AG09319 (cell line): ENCODE measurements at places on chromosomes 1 and 21.

DNA sequence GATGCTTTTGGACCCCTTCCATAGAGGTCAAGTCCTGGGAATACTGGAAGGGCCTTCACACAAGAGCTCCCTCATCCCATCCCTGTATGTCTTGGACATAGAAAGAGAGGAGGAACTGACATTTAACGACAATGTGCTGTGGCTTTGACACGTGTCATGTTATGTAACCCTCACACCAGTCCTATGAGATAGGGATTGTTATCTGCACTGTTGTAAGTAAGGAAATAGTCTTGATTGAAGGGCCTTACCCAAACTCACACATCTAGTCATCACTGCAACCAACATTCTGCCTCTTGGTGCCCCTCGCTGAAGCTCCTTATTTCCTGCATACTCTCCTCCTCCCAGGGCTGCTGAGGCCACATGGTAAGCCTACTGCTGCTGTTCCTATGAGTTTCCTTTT is 63.7 kb upstream of the ANGPTL1 start:
- DNase-seq = no peak

DNA sequence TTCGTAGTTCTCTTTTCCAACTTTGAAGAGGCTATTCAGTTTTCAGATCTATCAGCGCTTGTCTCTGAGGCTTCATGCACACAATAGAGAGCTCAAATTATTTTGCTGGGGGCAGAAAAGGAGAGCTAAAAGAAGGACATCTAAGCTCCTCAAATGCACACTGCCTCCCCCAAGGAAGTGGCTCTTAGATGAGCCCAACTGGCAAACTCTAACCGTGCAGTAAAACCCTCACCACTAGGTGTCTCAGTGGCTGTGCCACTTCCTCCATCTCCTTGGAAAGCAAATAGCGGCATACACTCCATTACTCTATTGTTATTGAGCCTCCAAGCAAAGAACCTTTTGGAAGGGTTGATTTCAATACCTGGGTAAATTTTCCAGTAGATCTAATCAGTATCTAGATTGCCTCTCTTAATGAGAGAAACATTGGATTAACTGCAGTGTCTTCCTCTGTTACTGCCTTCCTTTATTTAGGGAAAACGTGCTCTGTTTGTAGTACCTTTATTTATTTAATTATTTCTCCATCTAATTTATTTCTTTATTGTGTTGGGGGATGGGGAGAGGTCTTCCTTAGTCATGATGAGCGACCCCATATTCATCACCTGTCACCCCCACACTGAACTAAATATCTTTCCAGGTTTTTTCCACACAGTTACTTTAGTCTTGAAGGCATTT is 9.2 kb upstream of the SFPQ start:
- peak; percentile 56 for DNase-seq

- no peak for DNase-seq
Measured at GRCh38 chr1:222326710-222327036, 221.2 kb downstream of the HHIPL2 start.

DNA sequence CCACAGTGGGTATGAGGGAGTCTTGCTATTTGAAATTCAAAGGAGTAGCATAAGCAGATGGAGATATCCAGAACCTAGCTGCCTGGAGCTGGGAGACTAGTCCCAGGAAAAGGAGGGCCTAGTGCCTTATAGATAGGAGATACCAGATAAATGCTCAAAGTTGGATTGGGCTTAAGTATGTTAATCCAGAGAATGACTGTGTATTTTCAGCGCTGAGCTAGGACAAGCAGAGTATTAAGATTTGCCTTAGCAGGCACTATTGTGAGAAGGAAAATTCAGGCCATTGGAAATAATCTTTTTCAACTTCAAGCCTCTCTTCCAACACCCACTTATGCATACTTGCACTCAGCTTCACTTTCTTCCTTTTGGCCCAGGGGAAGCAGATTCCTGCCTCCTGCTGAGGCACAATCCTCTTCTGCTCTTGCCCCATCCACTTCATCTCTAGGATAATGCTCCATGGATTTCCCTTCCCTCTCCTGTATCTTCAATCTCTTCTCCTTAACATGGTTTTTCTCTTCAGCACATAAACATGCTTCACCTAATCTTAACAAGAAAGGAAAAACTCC is 21.1 kb downstream of the PIK3C2B start:
- no peak for DNase-seq

DNA sequence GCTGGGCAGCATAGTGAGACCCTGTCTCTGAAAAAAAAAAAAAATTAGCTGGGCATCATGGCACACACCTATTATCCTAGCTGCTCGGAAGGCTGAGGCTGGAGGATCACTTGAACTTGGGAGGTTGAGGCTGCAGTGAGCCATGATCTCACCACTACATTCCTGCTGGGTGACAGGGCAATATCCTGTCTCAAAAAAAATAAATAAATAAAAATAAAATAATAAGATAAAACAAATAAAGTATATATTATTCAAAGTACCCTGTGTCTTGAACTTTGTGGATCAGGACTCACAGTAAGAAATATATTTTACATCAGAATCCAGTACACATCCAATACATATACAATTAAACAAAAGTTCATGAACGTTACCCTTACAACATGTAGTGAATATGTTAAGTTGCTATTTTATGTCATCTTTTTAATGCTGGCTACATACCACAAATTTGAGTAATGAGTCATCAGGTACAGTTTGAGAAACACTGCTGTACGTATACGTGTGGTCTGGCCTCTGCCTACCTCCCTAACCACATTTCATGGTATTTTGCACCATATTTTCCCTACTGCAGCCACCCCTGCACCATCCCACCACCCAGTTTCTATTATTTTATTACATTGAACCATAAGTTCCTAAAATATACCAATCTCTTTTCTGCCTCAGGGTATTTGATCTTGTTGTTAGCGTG is 4.4 kb downstream of the NME7 start:
- no peak for DNase-seq

GRCh38 chr1:185464777-185465176 is 147.7 kb upstream of the IVNS1ABP start:
- DNase-seq = no peak

DNA sequence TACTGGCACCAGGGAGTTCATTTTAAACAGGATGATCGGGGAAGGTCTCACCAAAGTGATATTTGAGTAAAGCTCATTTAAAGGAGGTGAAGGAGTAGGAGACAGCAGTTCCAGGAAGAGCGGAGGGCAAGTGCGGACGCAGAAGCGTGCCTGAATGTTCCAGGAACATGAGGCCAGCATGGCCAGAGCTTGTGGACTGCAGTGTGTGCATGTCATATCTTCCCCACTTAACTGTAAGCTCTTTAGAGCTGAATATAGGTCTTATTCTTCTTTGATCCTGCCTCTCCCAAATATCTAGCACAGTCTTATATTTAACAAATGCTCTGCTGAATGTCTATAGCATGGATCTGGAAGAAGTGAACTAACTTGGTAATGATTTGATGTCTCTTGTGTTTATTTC is 639.3 kb downstream of the SMYD3 start:
- no peak for DNase-seq

- DNase-seq = no peak
Measured at GRCh38 chr1:247409869-247410544, 6.0 kb upstream of the NLRP3 start.

GRCh38 chr1:62962014-62962812 is 178.3 kb downstream of the ATG4C start:
- no peak for DNase-seq

DNA sequence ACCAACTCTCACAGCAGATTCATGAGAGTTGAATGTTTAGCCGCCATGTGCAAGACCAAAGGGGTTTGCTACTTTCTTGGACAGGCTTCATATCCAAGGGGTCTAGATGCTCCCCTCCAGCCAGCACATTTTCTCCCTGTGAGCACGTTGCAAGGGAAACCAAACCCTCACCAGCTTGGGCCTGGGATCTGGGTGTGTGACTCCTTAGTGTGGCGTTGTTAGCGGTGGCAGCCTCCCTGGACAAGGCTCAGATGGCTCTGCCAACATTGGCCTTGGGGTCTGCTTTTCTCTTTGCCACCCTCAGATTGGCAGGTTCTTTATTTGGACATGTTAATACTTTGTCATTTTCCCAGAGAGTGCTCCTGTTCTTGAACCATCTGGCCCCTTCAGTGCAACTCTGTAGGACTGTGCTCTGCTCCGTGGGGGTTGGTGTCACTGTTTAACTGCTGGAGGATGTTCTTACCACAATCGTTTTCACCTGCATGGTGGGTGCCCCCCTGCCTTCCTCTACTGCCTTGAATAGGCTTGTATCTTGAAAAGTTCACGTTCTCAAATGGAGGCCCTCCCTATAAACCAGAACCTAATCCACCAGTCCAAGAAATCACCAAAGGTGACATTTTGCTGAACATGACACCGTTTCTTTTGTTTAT is 13.4 kb downstream of the ABCG1 start:
- DNase-seq = no peak

DNA sequence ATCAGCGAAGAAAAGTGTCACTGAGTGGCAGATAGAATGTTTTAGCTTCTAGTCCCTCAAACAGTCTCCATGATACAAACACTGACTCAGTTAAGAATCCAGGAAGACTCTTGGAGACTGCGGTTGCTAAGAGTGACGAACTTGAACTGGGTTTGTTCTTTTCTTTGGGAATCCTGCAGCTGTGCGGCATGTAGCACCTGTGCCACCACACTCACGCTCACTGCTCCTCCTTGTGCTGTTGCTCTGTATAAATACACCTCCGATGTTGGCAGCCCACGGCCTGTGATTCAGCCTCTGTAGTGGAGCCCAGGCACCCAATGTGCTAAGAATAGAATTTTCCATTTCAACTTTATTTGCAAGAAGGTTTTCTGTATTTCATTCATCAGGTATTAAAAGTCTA is 5.5 kb upstream of the PPIE start:
- no peak for DNase-seq

DNA sequence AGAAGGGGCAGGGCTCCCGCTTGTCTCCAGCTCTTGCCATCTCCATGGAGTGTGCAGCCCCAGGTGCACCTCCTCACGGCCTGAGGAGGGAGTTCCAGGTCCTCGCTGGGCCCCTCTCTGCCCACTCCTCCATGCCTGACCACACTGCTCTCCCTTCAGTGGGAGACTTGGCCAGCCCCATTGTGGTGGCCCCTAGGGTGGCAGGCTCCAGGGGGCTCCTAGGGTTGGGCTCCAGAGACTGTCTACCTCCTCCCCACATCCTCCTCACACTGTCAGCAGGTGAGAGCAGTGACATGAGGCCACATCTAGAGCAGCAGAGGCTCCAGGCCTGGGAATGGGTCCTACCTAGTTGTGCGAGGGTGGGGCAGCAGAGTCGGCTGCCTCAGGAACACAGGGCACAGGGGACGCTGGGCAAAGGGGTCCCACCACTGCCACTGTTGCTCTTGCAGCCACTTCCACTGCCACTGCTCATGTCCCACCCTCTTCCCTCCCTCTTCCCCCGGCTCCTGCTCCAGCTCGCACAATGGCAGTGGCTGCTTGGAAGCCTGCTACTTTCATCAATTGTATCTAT is 514.8 kb downstream of the MRPL39 start:
- no peak for DNase-seq

GRCh38 chr1:100538913-100539835 is 1.2 kb downstream of the GPR88 start:
- DNase-seq = no peak

DNA sequence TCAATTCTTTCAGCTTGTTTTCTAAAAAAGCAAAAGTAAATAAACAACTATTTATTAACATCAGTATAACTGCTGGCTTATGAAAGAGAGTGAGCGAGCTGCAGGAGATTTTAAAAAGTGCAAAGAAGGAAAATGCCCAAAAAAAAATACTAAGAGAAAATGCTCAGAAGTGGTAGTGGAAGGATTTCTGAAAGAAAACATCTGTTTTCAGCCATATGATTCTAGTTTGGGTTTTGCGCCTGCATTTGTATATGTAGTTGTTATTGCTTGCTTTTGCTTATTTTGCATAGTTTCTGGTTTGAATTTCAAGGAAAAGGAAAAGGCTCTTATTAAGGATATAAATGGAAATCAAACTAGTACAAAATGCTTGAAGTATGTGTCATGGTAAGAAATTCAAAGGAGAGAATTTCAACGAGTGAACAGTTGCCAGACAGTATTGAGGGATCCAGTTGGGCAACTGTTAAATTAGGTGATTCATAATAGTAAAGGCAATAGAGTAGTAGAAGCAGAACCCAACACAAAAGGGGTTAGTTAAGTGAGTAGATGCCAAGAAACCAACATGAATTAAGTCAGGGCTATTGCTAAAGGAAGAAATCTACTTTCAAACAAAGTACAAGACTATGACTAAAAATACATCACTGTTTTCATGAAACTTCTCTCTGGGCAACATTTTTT is 1.2 kb downstream of the GBP5 start:
- peak; percentile 62 for DNase-seq

GRCh38 chr1:158933621-158934020 is 2.3 kb downstream of the PYHIN1 start:
- no peak for DNase-seq
